ENCODE measurements at places on chromosomes 13 and 19. TPM values are rescaled to one million over a fixed set of nuclear protein-coding genes. Genes with fewer than 3 reads are reported as not detected.

The SLC25A41 gene
- total RNA-seq, result 0.33 TPM

The SLC7A10 gene
- 0.83 TPM for total RNA-seq

The KLHL1 gene
- total RNA-seq, result 9.4 TPM

The HS6ST3 gene
- total RNA-seq, result 0.05 TPM

The ERICH4 gene
- total RNA-seq, result 1.7 TPM

The GPC6 gene
- 15.7 TPM for total RNA-seq

The C1QTNF9B gene
- total RNA-seq, result 1.4 TPM

The TLE2 gene
- total RNA-seq, result not detected

The CEACAM7 gene
- total RNA-seq, result not detected

The ERICH6B gene
- total RNA-seq, result 1.8 TPM

The DAND5 gene
- total RNA-seq, result 0.31 TPM

The SIGLEC9 gene
- total RNA-seq, result 0.09 TPM

The LAIR1 gene
- total RNA-seq, result 0.55 TPM

Measured in motor neuron (in vitro differentiated cells).